ENCODE measurements at places on chromosomes 6 and 20.

- peak; percentile 96 for DNase-seq
Measured at GRCh38 chr6:37516076-37516919, 16.6 kb upstream of the CCDC167 start.

DNA sequence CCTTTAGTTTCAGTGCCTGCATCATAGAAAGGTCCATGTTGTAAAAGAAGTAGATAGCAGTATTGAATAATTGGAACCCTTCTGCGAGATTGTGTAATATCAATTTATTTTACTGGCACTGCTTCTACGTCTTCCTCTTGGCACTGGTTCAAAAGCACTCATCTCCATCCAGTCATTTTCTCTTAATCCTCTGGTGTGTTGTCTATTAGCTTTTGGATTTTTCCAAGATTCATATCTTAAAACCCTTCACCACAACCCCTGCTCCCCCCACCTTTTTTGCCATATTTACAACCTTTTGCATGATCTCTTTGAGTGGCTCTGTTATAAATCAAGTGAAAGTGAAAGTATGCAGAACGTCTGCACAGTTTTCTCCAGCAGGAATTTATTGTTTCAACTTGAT is 76.6 kb upstream of the HSF2 start:
- DNase-seq, result no peak

GRCh38 chr6:43767553-43768505 is 2.2 kb upstream of the VEGFA start:
- no peak for DNase-seq

DNA sequence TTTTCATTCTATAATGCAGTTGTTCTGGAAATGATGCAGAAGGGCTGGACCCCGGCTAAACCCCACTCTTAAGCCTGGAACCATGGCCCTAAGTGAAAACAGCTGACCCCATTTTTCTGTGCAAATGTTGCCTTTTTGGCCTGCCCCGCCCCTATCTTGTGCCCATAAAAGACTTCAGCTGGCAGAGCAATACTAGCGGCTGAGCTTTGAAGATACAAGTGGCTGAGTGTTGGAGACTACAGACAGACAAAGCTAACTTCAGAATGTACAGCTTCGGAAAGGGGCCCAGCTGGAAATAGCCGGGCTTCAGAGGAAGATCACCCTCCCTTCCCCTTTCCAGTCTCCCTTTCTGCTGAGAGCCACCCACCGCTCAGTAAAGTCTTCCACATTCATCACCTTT is 258.6 kb upstream of the SPTLC3 start:
- DNase-seq, result no peak

DNA sequence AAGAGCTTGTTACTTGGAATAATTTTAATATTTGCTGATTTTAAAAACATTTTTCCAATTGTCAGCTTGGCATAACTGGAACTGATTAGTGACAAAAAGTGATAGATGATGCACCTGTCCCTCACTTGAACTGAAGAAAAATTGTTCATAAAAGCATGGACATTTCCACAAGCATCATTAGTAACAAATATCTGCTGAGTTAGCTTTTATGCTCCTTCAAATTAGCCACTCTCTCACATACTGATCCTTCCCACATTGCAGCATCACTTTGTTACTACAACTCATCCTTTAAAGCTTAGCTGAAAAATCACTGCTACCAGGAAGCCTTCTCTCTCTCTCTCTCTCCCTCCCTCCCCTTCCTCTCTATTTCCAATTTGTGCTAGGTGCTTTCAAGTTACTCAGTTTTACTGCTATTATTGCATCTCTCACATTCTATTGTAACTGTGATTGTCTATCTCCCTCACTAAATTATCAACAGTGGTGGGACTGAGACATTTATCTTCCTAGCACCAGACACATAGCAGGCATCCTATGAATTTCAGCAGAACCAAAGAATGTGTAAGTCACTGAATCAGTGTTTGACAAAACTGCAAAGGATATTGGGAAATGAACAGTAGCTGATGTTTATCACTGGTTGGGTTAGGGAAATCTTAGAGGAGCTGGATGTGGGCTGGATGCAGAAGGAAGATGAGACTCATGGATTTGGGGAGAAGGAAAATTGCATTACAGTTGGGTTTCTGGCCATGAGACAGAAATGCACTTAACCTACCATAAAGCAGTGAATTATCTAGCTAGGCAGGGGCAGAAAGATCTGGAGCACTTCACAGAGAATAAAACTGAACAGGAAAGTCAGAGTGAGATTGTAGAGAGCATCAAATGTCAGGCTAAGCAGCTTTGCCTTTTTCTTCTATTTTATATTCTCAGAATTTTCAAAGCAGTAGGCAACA is 128.4 kb upstream of the PLN start:
- DNase-seq, result no peak

GRCh38 chr6:169851641-169852503 is 100.5 kb downstream of the ERMARD start:
- DNase-seq, result no peak

- no peak for DNase-seq
Measured at GRCh38 chr6:133584823-133585222, 304.1 kb upstream of the TCF21 start.

- DNase-seq, result no peak
Measured at GRCh38 chr20:58142843-58143185, 85.6 kb downstream of the ANKRD60 start.

DNA sequence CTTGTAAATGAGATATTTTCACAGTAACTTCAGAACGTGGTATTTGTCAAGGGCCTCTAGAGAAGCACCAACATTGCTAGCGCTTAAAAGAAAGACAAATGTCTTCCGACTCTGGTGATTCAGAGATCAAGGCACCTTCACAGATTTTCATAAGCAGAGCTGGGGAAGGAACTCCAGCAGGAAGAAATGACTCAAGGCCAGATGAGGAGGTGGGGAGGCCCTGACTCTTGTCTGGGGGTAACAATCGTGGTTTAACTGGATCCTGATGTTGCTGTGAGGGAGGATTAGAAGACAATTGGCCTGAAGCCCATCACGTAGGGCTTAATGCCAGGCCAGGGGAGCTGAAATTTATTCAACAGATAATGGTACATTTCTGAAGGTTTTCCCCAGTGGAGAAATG is 122.9 kb upstream of the QKI start:
- DNase-seq, result no peak

GRCh38 chr6:22083119-22083518 is 213.7 kb downstream of the PRL start:
- DNase-seq, result no peak

DNA sequence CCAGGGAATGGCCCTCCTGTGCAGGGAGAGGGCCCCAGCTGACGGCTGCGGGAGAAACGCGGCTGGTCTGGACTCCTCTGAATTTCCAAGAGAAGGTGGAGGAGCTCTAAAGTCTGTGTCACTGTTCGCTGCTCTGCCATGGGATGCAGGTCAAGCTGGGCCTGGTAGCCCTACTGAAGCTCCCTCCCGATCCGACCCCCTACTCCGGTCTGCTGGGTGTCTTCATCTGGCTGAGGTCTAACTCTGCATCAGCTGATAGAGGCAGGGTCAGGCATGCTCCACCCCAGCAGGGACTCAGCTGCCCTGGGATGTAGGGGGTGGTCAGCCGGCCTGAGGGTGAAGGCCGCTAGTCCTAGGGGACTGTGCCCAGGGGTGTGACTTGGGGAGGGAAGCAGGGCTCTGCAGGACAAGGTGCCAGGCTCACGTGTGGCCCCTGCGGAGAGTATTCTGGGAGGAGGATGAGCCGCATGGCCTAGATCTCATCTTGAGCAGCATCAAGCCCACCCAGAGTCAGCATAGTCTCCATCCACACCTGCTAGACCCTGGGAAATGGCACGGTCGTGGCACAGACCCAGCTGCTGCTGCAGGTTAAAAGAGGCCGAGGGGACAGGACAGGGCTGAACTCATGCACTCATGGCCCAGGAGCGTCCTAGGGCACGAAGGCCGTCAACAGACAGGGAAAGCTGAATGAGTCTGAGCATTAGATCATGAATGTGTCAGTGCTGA is 1.4 kb downstream of the CST3 start:
- DNase-seq, result no peak

- DNase-seq, result no peak
Measured at GRCh38 chr6:149891259-149891658, 6.7 kb downstream of the RAET1E start.

DNA sequence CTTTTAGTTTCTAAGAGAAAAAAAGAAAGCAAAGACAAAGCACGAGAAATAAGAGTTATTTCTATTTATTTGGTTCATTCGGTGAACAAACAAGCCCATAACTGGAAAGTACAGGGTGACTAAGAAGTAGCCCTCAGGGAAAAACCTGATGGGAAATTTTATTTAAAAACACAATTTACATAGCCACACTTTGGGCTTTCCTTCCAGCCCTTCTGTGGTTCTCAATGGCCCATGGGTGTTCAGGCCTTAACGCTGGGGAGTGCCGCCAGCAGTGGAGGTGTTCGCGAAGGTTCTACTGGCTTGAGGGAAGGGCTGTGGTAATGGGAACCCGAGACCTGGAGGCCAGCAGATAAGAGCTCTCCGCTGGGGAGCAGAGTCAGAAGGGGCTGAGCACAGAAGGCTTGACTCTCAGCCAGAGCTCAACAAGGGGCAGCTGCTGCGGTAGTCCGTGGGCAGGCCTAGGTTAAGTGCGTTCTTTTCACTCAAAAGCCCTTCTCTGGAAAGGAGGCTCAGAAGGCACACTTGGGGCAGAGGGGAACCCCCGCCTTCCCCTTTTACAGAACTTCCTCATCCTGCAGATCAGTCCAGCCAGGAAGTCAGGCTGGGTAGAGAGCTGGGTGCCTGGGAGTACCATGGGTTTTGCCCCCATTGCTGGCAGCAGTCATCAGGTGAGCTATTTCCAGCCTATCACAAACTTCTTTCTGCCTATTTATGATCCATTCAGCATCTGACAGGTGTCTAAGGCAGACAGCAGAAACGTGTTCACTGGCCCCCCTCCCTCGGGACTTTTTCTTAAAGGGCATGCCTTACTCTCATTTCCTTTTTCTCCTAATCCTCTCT is 8.8 kb upstream of the CD83 start:
- DNase-seq, result peak; percentile 45

DNA sequence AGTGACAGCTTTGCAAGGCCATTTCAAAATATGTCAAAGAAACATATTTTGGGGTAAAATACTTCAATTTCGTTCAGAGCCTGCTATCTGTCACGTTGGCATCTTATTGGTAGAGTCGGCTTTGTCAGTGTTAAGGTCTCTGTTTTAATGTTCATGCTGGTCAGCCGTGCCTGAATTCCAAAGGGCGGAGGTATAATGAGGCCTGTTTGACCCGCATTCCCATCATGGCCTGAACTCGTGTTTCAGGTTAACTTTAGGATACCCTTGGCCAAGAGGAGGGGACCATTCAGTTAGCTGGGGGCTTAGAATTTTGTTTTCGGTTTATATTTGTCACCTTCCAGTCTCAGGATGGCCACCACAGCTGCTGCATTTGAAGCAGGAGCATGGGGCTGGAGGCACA is 236.4 kb downstream of the NFATC2 start:
- no peak for DNase-seq

DNA sequence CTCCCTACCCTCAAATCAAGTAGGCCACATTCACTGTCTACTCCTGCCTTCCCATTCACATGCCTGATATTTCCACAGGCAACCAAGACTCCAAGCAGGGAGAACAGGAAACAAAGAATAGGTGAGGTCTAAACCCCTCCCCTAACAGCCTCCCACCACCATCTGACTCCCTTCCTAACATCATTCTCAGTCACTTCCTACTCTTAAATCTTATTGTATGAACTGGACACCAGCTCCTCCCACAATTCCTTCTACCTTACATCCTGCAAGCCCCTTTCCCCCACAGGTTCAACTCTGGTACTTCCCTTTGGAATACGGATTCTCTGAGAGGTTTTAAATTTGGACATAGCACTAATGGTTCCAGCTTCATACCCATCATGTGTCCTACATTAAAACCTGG is 944 bp upstream of the C6orf136 start:
- no peak for DNase-seq

DNA sequence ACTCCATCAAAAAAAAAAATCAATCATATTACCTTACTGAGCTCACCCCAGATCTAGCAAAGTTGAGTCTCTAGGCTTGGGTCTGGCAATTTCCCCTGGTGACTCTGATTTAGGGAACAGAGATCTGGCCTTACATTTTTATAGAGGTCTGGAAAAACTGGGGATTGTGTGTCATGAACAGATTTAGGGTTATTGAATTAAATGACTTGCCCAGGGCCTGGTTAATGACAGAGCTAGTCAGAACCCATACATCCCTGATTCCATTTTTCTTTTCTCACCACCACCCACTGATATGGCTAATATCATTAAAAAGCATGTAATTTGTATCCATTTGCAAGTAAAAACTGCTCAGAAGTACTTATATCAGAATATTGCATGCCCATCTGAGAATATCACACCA is 163.4 kb upstream of the OGFRL1 start:
- no peak for DNase-seq

GRCh38 chr6:91288741-91289140 is 701.9 kb upstream of the MAP3K7 start:
- no peak for DNase-seq

DNA sequence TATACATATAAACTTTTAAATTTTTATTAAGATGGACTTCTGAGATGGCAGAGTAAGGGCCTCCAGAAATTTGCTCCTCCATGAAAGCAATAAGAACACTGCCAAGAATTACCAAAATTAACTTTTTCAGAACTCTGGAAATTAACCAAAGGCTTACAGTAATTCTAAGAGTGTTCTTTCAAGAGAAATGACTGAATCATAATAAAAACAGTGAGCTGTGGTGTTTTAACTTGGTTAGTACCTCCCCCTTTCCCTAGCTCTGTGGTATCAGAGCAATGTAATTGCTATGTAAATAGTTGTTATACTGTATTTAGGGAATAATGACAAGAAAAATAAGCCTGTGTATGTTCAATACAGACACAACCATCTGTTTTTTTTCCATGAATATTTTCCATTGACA is 19.0 kb downstream of the HECA start:
- no peak for DNase-seq

DNA sequence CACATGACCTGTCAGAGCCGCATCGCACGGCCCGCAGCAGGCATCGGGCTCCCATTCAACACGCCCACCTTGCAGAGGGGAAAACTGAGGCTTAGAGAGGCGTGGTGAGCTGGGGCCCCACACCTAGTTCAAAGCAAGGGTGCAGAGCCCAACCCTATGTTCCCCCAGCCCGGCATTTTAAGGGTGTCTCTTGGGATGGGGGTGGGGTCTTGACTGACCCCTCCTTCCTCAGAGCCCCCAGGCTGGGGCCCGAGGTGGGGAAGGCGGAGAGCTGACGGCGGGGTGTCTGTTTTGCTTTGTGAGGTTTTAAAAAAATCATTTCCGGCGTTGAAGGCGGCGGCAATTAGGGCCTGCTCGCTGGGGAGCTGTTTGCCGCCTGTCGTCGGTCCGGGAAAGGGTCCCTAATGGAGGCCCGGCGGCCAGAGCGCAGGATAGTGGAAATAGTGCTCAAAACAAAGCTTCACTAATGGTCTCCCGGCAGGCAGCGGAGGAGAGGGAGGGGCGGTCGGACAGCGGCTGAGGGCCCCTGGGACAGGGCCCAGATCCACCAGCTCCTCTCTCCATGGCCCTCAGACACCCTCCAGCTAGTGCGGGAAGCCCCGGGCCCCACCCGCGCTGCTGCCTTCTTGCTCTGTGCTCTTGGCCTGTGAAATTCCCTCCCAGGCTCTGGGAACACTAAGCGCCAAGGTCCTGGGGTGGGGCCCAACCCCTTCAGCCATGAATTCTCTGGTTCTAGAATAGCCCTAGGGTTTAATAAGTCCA is 11.9 kb downstream of the VSTM2L start:
- peak; percentile 14 for DNase-seq

GRCh38 chr6:138331444-138331843 is 46.3 kb upstream of the SMIM28 start:
- DNase-seq, result no peak
